Lower lobe of right lung (tissue), 2 donors: ENCODE measurements at places on chromosomes 4 and X. TPM values are rescaled to one million over a fixed set of nuclear protein-coding genes. Genes with fewer than 3 reads are reported as not detected.

DNA sequence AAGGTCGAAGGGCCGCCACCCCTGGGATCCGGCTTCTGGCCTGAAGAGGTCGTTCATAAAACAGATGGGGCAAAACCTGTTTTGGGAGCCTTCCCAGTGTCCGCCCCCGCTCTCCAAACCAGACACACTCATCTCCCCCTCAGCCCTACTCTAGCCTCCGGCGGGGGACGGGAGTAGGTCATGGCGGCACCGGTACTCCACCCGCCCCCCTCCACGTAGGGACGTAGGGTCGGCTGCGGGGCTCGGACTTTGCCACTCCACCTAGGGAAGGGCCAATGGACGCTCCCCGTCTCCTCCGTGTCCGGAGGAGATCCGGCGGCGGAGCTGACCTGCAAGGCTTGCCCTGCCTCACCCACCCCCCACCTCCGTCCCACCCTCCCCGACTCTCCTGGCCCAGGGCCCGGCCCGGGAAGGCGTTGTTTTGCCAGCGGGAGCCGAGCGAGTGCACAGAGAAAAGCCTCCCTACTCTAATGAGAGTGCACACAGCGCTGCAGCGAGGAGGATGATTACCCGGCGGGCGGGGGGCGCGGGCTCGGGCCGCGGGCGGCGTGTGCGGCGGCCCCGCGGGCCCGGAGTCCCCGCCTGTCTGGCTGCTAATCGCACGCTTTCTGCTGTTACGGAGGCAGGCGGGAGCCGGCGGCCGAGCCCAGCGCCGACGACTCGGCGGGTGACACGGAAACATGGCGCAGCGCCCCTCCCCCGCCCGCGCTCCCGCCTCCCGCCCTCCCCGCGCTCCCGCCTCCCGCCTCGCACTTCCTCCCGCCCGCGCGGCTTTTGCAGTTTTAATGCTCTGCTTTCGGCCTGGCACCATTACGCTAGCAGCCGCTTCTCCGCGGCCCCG lies 8.3 kb upstream of the BCOR start:
- H3K27me3 ChIP-seq = no peaks in the 10 kb centered on the region
- peak overlapping the region; percentile 84 for H3K27ac ChIP-seq
- peaks cover 22% of the 10 kb centered on the region for H3K4me1 ChIP-seq
- H3K4me3 ChIP-seq = peak overlapping the region; percentile 61

GRCh38 chr4:121786221-121786620 lies 14.9 kb upstream of the EXOSC9 start:
- no peak overlapping the region for H3K27ac ChIP-seq
- H3K4me3 ChIP-seq = no peak overlapping the region
- H3K4me1 ChIP-seq = no peaks in the 10 kb centered on the region
- no peaks in the 10 kb centered on the region for H3K36me3 ChIP-seq
- no peak for DNase-seq
- H3K27me3 ChIP-seq = no peaks in the 10 kb centered on the region

DNA sequence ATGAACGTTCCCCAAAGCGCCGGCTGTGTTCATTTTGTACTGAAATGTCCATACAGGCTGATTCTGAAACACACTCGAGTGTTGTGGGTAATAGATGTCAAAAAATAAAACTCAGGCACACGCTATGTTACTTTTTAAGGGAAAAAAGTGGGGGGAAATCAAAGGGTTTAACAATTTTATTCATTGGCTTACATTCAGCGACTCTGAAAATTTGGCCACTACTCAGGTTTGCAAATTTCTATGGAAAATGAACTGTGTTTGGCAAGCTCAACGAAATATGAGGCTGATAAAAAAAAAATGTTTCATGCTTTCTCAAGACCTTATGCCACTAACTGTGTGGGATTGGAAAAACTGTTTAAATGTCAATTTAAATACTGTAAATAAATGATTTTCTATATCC lies 18.5 kb downstream of the AMELX start:
- no peaks in the 10 kb centered on the region for H3K4me1 ChIP-seq
- no peak overlapping the region for H3K27ac ChIP-seq
- DNase-seq = no peak
- no peaks in the 10 kb centered on the region for H3K27me3 ChIP-seq
- H3K4me3 ChIP-seq = no peak overlapping the region
- H3K36me3 ChIP-seq = no peaks in the 10 kb centered on the region

DNA sequence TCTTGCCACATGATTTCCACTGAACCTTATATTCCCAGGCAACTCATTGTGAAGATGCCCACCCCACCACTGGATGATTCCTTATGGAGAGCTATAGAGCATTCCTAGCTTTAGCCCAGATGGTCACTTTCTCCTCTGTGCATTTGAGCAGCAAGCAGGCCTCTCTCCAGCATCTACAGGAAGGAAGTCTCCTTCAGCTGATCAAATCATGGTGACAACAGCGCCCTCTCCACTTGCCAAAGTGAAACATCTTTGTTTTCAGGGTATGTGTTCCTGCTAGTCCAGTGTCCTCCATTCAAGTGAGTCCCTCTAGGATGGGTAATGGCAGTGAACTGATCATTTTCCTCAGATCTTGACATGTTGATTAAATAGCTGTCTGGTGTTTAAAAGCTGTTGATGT lies 10.9 kb upstream of the SYTL5 start:
- DNase-seq = no peak
- no peak overlapping the region for H3K27ac ChIP-seq
- H3K4me3 ChIP-seq = no peak overlapping the region
- H3K36me3 ChIP-seq = no peaks in the 10 kb centered on the region
- H3K4me1 ChIP-seq = no peaks in the 10 kb centered on the region

The TEX11 gene
- total RNA-seq = not detected

GRCh38 chrX:39532761-39533160 lies 565.0 kb downstream of the BCOR start:
- no peak overlapping the region for H3K27ac ChIP-seq
- H3K4me3 ChIP-seq = no peak overlapping the region
- no peaks in the 10 kb centered on the region for H3K27me3 ChIP-seq
- no peaks in the 10 kb centered on the region for H3K36me3 ChIP-seq
- H3K4me1 ChIP-seq = no peaks in the 10 kb centered on the region

GRCh38 chr4:154595807-154596206 lies 5.3 kb upstream of the FGA start:
- H3K27me3 ChIP-seq = no peaks in the 10 kb centered on the region
- DNase-seq = no peak
- no peaks in the 10 kb centered on the region for H3K36me3 ChIP-seq
- no peak overlapping the region for H3K27ac ChIP-seq

The RNF4 gene
- 39.3 TPM for total RNA-seq

DNA sequence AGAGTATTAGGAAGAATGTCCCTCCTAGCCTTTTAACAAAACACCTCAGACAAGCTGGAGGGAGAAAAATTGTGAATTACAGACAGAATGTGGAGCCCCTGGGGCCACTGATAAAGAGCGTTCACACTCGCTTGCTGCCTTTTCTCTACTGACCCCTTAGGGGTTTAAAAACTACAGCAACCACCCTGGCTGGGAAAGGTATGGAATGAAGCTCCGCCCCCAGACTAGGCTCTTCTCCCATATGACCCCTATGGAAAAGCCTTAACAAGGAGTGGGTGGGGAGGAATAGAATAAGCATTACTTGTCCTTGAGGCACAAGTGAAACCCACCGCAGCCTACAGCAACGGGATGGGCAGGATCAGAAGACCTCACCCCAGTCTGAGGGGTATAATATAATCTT lies 26.3 kb downstream of the ANKRD50 start:
- H3K27me3 ChIP-seq = no peaks in the 10 kb centered on the region
- H3K4me1 ChIP-seq = no peaks in the 10 kb centered on the region
- DNase-seq = no peak
- no peaks in the 10 kb centered on the region for H3K36me3 ChIP-seq
- no peak overlapping the region for H3K27ac ChIP-seq

The NAT8L gene
- total RNA-seq = 0.24 TPM

DNA sequence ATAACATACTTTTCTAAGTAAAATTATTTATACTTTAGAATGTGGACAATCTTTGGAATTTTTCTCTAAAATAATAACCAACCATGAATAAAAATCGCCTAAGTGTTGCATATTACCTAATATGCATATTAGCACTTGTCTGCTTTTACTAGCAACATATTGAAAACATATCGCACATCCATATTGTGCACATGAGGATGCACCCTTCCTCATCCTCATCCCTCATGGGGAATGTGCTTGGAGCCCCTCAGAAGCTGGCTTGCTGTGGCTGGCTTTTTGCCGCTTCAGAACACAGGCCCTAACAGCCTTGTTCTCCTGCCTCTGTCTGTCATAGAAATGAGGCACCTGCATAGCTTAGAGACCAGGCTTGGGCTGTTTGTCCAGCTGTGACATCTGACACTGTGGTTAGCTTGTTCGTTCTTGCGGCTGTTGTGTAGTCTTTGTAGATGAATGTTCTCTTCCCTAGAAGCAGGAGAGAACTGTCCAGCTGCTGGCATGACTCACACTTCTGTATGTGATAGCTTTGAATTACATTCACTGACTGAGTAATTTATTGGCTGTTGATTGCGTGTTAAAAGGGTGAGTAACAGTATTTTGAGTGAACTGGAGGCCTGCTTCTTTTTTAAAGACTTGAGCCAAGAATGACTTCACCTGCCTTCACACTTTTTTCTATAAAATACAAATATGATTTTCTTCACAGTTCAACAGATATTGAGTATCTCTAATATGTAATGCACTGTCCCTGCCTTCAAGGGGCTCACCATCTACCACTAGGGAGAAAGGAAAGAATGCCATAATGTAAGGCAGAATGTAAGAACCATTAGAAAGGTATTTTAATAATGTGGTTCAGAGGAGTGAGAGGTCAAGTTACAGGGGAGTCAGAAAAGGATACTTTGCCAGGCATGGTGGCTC lies 81.9 kb downstream of the HMGB2 start:
- DNase-seq = no peak
- no peak overlapping the region for H3K27ac ChIP-seq
- H3K27me3 ChIP-seq = no peaks in the 10 kb centered on the region

- no peaks in the 10 kb centered on the region for H3K4me1 ChIP-seq
- DNase-seq = no peak
- no peak overlapping the region for H3K27ac ChIP-seq
- H3K4me3 ChIP-seq = no peak overlapping the region
- H3K36me3 ChIP-seq = no peaks in the 10 kb centered on the region
- no peaks in the 10 kb centered on the region for H3K27me3 ChIP-seq
Observed at GRCh38 chr4:95159384-95159783, 389.4 kb downstream of the UNC5C start.

DNA sequence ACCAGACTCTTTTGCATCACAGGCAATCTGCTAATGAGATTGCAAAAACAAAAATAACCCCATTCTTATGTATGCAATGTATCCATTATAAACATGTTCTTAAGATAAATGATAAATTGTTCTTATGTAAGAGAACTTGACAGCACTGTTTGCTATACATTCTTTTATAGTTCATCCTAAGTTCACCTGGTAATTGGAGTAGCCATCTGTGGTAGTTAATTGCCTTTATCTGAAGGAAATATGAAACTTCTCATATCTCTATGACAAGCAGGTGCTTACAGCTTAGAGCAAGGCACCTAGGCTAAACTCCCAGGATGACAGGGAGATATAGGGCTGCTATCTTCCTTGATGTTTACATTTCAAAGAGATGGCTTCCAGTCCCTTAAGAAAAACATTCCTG lies 21.3 kb upstream of the CLCN5 start:
- no peaks in the 10 kb centered on the region for H3K4me1 ChIP-seq
- no peak for DNase-seq
- no peaks in the 10 kb centered on the region for H3K36me3 ChIP-seq
- H3K27ac ChIP-seq = no peak overlapping the region
- no peaks in the 10 kb centered on the region for H3K27me3 ChIP-seq

DNA sequence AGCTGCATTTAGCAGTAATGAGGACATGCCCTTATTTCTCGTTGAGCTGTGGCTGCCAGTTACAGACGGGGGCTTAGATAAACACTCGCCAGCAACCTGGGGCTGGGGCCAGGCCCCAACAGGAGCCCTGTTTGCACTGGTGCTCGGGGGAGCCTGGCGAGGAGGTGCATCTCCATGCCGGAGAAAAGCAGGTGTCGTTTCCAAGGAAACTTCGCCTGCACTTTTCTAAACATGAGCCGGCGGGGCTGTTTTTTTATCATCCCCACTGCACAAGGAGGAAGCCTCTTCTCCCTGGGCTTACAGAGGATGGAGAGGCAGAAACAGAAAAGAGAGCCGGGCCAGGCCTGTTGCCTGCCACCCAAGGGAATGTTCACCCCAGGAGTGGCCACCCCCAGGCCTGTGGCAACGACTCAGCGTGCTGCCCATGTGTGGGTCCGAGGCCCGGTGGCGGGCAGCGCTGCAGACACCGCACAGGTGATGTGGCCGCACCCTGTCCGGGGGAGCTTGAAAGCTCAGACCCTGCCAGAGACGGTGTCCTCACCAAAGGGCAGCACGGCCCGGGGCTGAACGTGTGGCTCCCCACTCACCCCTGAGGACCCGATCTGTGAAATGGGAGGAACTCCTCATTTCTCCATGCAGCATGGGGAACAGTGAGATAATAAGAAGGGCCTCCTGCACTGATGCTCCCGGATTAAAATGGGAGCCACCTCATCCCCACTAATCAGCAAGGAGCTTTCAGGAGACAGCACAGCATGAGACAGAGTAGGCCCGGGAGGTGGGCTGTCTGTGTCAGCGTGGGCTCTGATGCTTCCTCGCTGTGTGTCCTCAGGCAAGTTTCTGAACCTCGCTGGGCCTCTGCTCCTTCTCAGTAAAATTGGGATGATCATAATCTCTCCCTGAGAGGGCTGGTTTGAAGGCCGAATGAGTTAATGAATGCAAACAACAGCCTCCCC lies 33.8 kb upstream of the ADRA2C start:
- H3K27me3 ChIP-seq = peaks cover 46% of the 10 kb centered on the region
- no peak for DNase-seq
- H3K27ac ChIP-seq = no peak overlapping the region
- H3K36me3 ChIP-seq = no peaks in the 10 kb centered on the region

DNA sequence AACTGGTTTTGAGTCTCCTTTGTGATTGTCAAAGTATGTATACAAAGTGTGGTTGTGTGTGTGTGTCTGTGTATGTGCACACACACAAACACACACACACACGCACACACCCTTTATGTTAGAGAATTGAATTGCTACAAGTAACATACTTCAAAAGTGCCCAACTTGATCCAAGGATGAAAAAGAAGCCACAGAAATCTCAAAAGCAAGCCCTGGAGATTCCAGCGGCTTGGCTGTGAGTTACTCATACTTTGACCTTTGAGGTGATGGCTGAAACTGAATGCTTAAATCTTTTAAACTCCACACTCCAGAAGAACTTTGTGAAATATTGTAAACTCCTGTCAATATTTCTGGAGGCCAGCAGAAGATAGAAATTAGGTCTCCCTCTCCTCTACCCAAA lies 168.4 kb upstream of the NRK start:
- H3K36me3 ChIP-seq = no peaks in the 10 kb centered on the region
- H3K27ac ChIP-seq = no peak overlapping the region
- no peaks in the 10 kb centered on the region for H3K27me3 ChIP-seq

The DUSP9 gene
- not detected for total RNA-seq

GRCh38 chr4:184292877-184293276 lies 75.2 kb upstream of the ENPP6 start:
- no peaks in the 10 kb centered on the region for H3K36me3 ChIP-seq
- peaks cover 19% of the 10 kb centered on the region for H3K4me1 ChIP-seq
- no peak for DNase-seq
- H3K27me3 ChIP-seq = no peaks in the 10 kb centered on the region
- H3K4me3 ChIP-seq = no peak overlapping the region
